ENCODE measurements at places on chromosomes 6 and 20.
A peak's percentile ranks its signal among the peaks of the same experiment; 100 is the strongest.

GRCh38 chr6:7512320-7512719 is 29.2 kb upstream of the DSP start:
- no peak for DNase-seq

GRCh38 chr6:44375071-44375470 is 12.4 kb upstream of the CDC5L start:
- DNase-seq: no peak

DNA sequence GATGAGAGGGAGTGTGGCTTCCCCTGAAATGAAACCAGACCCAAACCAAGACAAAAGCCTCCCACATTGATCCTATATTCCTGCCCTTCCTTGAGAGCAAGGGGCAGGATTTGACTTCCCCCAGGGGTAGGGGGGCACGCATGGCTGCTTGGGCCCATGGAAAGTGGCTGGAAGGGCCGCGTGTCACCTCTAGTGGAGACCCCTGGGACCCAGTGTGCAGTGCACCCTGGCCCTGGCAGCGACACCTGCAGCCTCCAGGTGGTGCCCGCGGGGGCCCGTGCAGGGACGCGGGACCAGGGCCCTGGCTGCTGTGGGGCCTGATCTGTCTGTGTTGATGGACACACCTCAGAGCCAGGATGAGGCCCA is 18.0 kb upstream of the SLCO4A1 start:
- DNase-seq: no peak

GRCh38 chr20:61057443-61058121 is 194.5 kb upstream of the CDH4 start:
- peak; percentile 47 for DNase-seq

- peak; percentile 92 for DNase-seq
These were observed 495.0 kb upstream of the NRSN1 start for GRCh38 chr6:23630726-23631635.

GRCh38 chr20:31836853-31837608 is 8.4 kb downstream of the FOXS1 start:
- DNase-seq: no peak

DNA sequence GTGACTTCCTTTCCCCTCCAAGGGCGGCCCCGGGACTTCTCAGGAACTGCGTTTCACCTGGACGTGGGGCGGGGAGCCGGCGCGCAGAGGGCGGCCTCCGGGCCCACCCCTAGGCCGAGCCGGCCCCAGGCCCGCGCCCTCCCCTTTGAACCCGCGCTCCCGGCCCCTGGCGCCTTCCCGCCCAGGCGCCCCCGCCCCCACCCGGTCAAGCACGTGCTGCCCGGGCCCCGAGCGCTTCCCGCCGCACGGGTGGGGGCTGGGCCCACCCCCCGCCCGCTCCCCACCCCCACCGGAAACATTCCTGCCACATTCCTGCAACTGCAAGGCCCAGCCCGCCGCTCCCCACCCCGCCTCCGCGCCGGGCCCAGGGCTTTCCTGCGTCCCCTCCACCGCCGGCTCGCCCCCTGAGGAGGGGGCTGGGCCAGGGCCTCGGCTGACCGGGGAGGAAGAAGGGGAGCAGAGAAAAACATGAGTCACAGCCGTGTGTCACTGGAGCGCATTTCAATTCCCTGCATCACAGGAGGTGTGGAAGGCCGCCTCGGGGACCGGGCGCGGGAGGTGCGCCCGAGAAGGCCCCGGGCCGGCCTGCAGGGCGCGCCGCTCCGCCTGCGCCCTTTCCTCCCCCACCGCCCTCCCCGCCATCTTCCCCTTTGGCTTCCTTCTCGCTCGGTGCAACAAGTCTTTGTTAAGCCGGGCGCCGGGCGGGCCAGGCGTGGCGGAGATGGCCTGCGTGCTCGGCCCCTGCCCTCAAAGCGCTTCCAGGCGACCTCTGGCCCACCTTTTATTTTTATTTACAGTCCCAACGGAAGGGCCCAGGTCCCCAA is 1.2 kb upstream of the HMGA1 start:
- DNase-seq: no peak

DNA sequence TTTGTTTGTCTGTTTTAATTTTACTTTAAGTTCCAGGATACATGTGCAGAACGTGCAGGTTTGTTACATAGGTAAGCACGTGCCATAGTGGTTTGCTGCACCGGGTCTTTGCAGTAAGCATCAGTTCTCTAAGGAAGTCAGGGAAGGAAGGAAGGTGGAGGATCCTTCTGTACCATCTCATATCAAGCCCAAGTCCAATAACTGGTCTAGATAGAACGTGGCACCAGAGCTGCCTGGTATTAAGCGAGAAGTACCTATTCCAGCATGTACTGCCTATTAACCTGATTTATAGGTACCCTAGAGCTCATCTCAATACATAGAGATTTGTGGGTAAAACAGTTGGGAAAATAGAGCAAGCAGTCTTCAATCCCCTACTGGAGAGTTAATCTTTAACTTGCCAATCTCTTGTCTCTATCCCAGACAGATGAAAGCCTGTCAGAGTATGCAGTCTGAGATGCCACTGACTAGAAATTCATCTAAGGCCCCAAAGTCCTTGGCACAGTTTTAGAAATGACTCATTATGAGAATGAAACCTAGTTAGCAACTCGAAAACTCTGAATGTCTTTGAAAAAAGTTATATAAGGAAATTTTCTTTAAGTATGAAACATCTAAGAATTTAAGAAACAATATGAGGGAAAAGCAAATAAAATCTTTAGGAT is 144.9 kb downstream of the TFAP2A start:
- DNase-seq: no peak

DNA sequence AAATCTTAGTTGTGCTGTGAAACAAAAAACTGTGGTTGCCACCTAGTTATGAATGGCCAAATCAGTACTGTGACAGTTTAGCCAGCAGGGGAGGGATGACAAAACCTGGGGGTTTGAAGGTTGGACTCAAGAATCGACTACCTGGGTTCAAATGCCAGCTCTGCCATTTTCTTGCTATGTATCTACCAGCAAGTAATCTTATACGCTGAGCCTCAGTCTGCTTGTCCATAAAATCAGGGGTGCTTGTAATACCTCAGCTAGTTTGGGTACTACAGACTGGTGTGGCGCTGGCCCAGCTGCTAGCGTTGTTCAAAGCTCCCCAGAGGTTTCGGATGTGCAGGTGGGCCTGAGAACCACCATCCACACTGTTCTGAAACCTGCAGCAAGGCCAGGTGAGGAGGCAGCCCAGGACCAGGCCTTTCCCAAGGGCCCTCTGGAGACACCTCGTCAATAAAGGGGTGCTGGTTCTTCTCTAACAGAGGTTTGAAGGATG is 40.4 kb downstream of the TRAM2 start:
- DNase-seq: no peak

DNA sequence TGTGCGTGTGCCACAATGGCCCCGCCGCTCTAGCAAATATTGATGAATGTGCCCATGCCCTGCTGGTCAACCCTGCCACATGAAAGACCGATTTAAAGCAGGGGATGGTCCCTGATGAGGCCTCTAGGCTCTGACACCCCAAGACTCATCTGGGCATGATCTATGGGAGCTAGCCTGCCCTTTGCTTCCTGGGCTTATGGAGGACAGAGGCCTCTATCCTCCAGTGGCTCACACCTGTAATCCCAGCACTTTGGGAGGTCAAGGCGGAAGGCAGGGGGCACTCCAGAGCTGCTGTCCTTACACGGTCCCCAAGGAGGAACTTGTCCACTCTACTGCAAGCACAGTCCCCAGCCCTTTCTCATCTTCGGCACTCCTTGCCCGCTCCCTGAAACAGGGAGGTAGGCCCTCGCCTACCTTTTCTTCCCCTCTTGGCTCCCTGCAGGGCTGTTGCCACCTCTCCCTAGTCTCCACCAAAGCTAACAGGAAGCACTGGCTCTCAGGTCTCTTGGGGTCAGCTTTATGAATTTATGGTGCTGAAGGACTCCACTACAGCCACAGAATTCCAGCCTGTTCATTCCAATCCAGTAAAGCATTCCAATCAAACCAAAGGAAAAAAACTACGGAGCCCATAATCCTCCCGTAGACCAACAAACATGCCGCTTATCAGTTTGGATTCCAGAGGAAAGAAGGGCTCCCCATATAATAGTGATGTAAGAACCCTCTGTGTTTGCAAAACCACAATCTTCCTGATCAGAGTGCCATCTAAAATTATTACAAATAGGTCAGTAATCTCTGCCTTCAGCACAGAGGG is 48.7 kb upstream of the FOXQ1 start:
- no peak for DNase-seq

DNA sequence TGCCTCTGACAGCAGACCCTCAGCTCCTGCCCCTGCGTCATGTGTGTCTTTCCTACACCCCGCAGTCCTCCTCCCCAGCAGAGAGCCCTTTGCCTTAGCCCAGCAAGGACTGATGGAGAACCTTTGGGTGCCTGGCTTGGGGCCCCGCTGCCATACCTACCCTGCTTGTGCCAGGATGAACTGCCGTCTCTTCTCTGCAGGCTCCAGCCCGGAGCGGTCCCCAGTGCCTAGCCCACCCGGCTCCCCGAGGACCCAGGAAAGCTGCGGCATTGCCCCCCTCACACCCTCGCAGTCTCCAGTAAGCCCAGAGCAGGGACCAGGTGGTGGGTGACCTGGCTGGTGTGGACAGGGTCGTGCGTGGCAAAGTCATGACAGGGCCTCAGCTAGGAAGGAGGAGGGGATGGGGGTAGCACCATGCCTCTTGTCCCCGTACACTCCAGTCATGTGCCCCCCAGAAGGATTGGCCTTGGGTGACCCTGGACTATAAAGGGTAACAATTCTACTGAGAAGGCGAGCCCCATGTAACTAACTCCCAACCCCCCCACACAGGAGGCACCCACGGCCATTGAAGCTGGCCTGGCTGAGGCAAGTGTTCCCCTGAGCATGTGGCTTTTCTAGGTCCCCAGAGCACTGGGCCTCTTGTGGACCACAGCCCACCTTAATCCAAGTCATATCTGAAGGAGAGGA is 8.3 kb downstream of the HSPA12B start:
- DNase-seq: no peak

- no peak for DNase-seq
These were observed 274.6 kb downstream of the FOXC1 start for GRCh38 chr6:1884313-1884712.

- no peak for DNase-seq
These were observed 74.5 kb downstream of the PTPN1 start for GRCh38 chr20:50584687-50585086.

DNA sequence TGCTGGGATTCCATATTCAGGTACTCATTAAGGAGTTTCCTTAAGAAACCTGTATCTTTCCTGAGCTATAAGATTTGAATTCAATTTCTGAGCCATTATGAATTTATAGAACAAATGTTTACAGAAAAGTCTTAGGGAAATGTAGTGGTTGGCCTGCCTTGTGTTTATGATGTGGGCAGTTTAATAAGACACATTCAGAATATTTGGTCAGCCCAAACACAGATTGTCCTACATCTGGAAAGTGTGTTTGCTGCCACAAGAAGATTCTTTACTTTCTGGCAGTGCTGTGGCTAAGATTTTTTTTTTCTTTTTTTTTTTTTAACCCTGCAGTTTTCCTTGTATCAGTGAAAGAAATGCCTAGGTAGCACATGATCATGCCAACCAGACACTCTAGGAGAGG is 15.2 kb downstream of the TBX18 start:
- no peak for DNase-seq

- DNase-seq: no peak
These were observed 34.5 kb upstream of the TSPYL1 start for GRCh38 chr6:116314218-116314617.

GRCh38 chr6:30013291-30013922 is 47.7 kb upstream of the POLR1H start:
- no peak for DNase-seq

DNA sequence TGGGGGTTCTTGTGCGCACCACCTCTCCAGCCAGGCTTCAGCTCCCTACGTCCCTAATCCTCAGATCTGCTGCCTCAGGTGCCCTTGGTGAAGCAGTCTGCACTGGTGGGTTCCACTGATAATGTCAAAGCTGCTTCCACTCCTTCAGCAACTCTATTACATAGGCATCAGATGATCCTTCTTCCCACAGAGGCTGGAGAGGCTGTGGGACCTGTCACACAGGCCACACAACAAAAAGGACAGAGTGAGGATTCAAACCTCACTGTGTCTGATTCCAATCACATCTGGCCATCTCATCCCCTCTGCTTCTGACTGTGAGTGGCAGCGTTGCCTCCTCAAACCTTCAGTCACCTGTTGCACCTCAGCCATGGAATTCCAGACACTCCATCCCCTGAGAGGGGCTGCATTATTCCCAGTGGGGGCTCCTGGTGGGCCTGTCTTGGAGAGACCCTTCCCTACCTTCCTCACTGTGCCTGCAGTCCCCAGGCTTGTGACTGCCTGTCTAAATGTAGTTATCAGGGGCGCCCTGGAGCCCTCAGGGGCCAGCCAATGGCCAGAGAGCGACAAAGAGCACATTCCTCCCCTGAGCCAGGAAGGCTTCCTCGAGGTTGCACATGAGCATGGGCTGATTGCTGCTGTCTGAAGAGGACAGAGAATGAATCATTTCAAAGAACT is 211.4 kb upstream of the ECI2 start:
- no peak for DNase-seq

GRCh38 chr6:5747379-5747778 is 259.3 kb downstream of the NRN1 start:
- no peak for DNase-seq

DNA sequence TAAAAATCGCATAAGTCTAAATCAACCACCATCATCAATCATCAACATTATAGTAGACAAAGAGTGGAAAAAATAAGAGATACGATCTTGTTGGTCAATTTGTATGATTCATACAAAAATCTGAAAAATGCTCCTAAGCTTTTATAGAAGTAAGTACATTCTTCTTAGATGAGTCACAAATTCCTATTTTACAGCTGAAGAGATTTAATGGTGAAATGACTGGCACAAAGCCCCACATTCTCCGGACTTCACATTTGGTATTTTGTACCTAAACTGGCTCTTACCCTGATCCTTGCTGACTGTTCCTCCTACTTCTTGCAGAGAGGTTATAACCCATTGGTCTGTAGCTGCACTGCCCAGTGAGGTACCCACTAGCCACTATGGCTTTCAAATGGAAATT is 29.9 kb upstream of the PREP start:
- no peak for DNase-seq

DNA sequence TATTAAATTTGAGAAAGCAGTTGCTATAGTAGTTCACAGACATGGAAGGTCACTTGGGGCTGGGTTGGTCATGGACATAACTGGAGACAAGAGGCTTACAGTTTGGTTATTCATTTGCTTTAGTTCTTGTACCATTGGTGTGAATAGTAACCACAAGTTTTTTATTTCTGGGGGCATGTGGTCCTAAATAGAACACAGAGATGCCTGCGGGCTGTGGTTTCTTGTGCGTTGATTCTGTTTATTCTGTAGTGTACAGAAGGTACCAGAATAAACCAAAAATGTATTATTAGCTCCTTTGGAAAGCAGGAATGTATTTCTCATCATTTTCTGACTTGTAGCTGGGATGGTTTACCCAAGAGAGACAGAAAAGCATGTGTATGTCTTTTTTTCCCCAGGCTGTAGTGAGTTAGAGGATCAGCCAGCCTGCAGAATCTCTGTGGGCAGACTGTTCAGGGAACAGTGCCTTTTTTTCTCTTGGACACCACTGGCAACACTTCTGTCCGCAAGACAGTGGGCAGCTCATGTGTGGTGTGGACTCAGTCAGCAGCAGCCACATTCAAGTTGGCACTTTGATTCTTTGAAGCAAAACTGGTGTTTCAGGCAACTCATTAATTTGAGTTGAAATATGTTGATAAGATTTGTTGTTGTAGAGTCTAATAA is 122.1 kb downstream of the LRRC1 start:
- DNase-seq: no peak

- no peak for DNase-seq
These were observed 139.4 kb downstream of the UST start for GRCh38 chr6:148885925-148886845.
